ENCODE measurements at places on chromosomes 16 and 17.

- no peaks in the 10 kb centered on the region for H3K27me3 ChIP-seq
- peaks cover 3% of the 10 kb centered on the region for H3K4me1 ChIP-seq
- peak overlapping the region; percentile 81 for H3K27ac ChIP-seq
- no peak for DNase-seq
- no peak overlapping the region for H3K4me3 ChIP-seq
Measured at GRCh38 chr17:55692276-55692675, 30.4 kb downstream of the TMEM100 start.

- no peaks in the 10 kb centered on the region for H3K36me3 ChIP-seq
- H3K4me3 ChIP-seq: no peak overlapping the region
- no peaks in the 10 kb centered on the region for H3K27me3 ChIP-seq
- peak; percentile 94 for DNase-seq
Measured at GRCh38 chr17:44326861-44327444, 2.3 kb upstream of the SLC25A39 start.

DNA sequence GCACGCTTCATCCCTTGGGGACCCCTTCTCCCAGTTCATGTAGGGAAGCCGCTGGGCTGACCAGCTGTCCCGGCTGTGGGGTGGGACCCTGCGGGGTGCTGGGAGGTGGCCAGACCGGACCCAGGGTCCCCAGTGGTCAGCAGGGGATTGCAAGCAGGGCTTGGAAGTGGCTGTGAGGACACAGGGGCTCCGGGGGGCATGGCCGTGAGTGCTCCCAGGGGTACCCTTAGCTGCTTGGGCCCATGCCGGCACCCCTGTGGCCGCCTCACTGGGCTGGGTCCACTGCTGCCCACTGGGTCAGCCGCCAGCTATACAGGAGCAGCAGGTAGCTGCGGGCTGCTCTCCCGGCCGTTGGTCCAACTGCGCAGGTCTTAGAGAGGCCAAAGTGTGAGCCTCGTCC is 18.8 kb downstream of the PRSS27 start:
- peaks cover 7% of the 10 kb centered on the region for H3K36me3 ChIP-seq
- H3K27me3 ChIP-seq: no peaks in the 10 kb centered on the region
- H3K4me1 ChIP-seq: peaks cover 19% of the 10 kb centered on the region
- DNase-seq: no peak

DNA sequence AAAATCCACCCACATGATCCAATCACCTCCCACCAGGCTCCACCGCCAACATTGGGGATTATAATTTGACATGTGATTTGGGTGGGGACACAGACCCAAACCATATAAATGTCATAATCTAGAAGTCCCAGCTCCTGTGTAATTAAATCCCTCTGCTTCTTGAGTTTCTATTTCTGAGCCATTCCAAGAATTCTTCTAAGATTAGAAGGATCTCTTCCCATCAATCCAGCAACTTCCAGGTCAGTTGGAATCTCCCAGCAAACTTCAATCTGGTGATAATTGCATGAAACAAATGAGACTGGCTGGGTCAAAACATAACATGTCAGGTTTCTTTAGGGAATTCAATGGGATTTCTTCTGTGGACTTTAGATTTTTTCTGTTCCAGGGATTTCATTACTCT is 127.8 kb upstream of the CDH5 start:
- no peak overlapping the region for H3K27ac ChIP-seq
- no peaks in the 10 kb centered on the region for H3K27me3 ChIP-seq
- H3K4me1 ChIP-seq: no peaks in the 10 kb centered on the region
- H3K36me3 ChIP-seq: no peaks in the 10 kb centered on the region
- no peak overlapping the region for H3K4me3 ChIP-seq

- H3K36me3 ChIP-seq: no peaks in the 10 kb centered on the region
- DNase-seq: no peak
- H3K27ac ChIP-seq: no peak overlapping the region
- H3K4me3 ChIP-seq: no peak overlapping the region
- H3K27me3 ChIP-seq: no peaks in the 10 kb centered on the region
- H3K4me1 ChIP-seq: peaks cover 4% of the 10 kb centered on the region
Measured at GRCh38 chr17:77435272-77436057, 294.7 kb downstream of the SEC14L1 start.

DNA sequence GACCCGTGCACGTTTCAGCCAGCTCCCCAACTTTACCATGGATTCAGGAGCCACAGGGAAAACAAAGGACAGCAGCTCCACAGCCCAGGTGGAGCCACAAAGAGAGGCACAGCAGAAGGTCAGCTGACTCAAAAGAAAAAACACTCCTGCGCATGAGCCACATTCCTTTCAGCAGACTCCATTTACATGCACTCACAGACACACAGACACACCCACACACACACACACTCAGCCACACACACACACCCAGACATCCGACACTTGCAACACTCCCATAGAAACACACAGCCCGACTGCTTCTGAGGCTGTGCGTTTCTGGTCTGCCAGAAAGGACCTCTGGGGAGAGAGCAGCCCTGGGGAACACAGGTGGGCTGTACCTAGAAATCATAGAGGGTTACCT is 2335.5 kb downstream of the TP53TG3F start:
- no peaks in the 10 kb centered on the region for H3K4me1 ChIP-seq
- no peak overlapping the region for H3K27ac ChIP-seq
- no peaks in the 10 kb centered on the region for H3K36me3 ChIP-seq
- no peak for DNase-seq

DNA sequence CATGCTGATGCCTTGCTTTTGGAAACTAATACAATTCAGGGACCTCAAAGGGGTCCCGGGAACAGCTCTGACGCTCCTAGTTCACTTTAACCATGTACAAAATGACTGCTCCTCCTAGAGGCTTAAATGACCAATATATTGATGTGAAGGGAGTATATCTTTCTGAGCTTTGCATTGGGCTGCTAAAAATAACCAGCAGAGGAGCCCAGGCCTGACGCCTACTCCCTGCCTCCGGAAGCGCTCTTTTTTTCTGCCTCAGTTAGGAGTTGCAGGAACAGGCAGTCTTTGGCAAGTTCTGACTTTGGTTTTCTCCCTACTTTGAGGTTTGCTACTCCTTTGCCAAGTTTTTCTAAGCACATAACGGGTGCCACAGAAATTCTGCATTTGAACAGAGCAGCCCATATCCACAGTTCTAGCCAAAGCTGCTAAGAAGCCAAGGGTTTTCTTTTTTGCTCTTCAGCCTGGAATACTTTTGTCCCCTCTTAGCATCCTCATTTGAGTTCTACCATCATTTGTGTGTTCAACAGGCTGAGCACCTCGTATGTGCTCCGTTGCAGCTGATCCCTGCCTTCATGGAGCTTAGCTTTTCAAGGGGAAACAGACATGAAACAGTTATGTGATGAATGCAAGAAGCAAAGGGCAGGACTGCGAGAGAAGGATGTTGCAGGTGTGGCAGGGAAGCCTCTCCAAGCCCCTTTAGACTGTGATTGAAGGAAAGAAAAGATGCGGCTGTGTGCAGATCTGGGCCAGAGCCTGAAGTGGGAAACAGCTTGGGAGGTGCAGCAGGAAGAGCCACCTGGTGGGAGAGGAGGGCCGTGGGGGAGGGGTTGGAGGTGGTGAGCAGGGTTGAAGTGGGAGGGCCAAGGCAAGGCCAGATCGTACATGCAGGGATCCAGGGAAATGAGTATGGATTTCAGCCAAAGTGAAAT is 2.8 kb upstream of the NAGPA start:
- no peaks in the 10 kb centered on the region for H3K27me3 ChIP-seq
- H3K4me3 ChIP-seq: no peak overlapping the region
- DNase-seq: no peak
- H3K27ac ChIP-seq: no peak overlapping the region
- no peaks in the 10 kb centered on the region for H3K36me3 ChIP-seq

DNA sequence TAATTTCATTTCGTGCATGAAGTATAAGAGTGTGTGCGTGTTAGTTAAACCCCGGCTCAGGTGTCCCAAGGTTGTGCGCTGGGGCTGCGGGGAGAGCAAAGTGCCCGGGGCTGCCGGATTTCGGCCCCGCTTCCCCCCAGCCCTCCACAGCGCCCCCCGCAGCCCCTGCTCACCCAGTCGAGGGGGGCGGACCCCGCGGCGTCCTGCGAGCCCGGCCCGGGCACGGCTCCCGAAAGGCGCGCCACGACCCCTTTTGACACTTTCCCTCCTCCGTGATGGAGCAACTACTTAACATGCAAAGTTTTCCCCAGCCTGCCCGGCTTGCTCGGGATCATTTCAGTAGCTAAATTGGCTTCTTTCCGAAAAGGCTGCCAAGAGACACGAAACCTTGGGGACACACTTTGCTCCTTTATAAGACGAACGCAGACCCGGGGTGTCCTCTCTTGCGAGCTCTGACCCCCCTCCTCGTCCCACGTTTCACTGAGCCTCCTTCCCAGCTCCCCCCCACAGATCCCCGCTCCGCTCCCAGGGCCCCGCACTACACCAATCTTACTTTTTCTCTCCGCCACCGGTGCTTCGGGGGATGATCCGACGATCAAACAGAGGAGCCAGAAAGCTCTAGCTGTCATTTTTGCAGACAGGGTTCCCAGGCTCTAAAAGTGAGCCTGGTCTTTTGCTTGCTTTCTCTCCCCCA is 552 bp downstream of the C17orf58 start:
- DNase-seq: no peak
- no peaks in the 10 kb centered on the region for H3K27me3 ChIP-seq
- no peaks in the 10 kb centered on the region for H3K36me3 ChIP-seq
- peak overlapping the region; percentile 79 for H3K27ac ChIP-seq

- DNase-seq: no peak
- H3K27ac ChIP-seq: no peak overlapping the region
- peaks cover 91% of the 10 kb centered on the region for H3K36me3 ChIP-seq
- H3K27me3 ChIP-seq: no peaks in the 10 kb centered on the region
- no peak overlapping the region for H3K4me3 ChIP-seq
Measured at GRCh38 chr16:70157105-70157476, 16.5 kb upstream of the CLEC18C start.

- no peak overlapping the region for H3K4me3 ChIP-seq
- H3K36me3 ChIP-seq: no peaks in the 10 kb centered on the region
- H3K4me1 ChIP-seq: no peaks in the 10 kb centered on the region
- DNase-seq: no peak
Measured at GRCh38 chr17:6011206-6011605, 59.0 kb upstream of the WSCD1 start.

- no peaks in the 10 kb centered on the region for H3K4me1 ChIP-seq
- no peaks in the 10 kb centered on the region for H3K36me3 ChIP-seq
- no peaks in the 10 kb centered on the region for H3K27me3 ChIP-seq
- H3K27ac ChIP-seq: no peak overlapping the region
Measured at GRCh38 chr17:34130544-34130943, 124.5 kb upstream of the CCL2 start.

DNA sequence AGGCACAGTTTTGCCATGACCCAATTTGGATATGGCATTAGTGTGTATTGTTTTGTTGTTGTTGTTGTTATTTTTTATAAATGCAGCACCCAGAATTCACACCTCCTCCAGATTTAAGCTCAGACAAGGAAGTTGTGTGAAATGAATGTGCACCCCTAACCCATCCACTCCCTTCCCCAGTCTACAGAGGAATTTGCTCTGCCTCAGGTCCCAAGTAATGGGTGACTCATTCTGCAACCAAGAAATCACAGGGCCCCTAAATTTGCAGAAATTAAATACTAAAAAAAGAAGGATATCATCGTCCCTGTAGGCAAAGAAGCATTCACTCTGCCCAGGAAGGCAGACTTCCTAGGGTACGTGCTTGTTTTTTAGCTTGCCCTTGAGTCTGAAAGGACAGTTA is 62.3 kb downstream of the CLEC16A start:
- no peak overlapping the region for H3K27ac ChIP-seq
- no peaks in the 10 kb centered on the region for H3K4me1 ChIP-seq
- peaks cover 7% of the 10 kb centered on the region for H3K36me3 ChIP-seq
- no peak overlapping the region for H3K4me3 ChIP-seq
